NCI-H446 (cell line): ENCODE measurements at places on chromosomes 5 and 9.
A peak's percentile ranks its signal among the peaks of the same experiment; 100 is the strongest.

GRCh38 chr5:34735491-34736426, 79.6 kb downstream of the RAI14 start:
- DNase-seq = no peak

DNA sequence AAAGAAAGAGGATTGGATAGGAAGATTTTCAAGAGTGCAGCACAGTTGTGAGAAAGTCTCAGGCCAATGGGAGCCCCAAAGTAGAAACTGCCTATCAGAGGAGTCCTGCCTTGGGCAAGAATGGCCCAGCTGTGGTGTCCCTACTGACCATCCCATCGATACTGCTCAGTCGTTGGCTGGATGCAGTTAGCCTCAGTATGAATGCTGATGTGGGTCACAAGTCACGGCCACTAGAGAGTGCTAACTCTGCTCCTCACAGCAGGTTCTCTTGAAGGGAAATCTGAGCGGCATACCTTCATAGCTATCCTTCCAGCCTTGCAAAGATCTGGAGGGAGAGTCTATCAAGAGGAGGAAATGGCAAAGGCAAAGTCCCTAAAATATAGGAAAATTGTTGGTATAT, 11.6 kb upstream of the CETN3 start:
- DNase-seq = no peak

GRCh38 chr9:20568400-20568799, 53.9 kb downstream of the MLLT3 start:
- DNase-seq = no peak

DNA sequence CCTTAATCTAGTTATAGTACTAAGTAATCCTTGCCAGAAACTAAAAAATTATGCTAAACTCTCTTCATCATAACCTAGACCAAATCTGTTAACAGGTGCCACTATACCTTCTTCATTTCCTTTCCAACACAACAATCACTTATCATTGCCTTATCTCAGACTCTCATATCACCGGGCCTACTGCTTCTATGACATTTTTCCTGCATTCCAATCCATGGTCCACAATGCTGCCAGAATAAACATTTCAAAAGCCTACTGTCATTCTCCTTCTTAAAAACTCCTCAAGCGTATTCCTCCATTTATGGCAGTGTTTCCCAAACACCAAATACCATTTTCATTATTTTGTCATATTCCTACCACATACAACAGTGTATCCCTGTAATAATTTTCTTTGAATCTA, 6.5 kb downstream of the PPP6C start:
- no peak for DNase-seq

DNA sequence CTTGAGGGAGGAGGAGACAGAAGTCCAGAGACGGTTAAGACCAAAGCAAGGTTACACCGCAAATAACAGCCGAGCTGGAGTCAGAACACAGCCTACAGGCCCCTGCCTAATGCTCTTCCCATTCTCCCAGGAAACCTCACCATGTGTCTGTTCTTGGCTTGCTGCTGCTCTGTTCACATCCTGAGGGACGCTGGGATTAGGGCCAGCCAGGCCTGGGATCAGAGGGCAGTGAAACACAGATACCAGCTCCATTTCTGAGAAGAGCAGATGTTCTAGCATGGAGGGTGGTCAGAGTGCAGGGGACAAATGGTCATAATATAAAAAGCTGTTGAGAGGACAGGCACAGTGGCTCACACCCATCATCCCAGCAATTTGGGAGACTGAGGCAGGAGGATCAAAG, 124.8 kb upstream of the LARP1 start:
- no peak for DNase-seq

DNA sequence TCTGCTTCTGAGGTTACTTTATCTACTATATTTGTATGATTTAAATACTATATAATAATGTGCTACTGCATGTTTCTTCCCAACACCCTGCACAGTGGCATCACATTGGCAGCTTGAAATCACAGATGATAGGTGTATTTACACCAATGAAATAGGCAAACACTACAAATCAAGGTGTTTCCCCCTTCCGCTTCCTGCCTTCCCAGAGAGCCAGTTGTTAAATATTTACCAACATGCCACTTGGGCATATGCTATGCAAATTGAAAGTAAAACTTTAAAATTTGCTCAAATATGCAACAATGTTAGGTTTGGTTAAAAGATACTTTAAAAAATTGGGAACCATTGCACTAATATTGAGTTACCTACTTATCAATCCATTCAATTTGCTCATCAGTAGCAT, 58.2 kb upstream of the SMARCA2 start:
- no peak for DNase-seq

DNA sequence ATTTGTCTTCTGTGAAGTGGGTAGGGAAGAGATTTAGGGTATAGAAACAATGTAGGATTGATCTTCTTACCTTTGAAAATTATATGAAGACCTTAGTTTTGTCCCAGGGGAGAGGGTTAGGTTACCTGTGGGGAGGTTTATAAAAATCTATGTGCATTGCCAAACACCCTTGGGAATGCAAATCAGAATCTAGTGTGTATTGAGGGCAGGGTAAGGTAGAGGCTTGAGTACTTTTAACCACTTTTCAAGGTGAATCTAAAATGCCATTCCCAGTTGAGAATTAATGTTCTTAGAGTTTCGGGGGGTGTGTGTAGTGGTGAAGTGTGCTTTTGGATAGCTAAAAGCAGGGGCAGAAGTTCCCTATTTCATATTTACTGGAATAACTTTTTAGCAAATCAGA, 288.4 kb downstream of the CD180 start:
- DNase-seq = no peak

DNA sequence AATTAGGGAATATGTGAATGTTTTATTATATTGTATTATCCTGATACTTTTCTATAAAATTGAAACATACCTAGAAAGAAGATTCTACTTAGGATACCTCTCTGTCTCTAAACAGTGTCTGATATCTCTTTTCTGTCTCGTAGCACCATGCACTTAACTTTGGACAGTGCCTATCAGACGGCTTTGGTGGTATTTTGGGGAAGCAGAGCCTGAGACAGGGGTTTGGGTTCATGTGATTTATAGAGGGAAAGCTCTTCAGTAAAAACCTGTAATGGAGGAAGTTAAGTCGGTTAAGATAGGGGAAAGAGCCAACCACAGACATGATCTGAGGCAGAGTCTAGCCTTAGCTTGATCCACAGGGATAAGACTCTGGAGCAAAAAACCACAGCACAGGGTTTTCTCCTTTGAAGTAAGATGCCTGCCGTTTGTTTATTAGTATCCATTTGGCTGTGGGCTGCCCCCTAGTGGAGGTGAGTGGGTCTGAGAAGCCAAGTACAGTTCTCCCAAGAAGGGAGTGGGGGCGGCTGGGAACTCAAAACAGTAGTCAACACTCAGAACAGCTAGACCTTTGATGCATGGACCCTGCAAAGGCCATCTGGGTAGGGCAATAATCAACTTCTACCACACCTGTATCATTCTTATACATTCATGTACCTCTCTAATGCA, 141.2 kb upstream of the ASTN2 start:
- peak; percentile 1 for DNase-seq

DNA sequence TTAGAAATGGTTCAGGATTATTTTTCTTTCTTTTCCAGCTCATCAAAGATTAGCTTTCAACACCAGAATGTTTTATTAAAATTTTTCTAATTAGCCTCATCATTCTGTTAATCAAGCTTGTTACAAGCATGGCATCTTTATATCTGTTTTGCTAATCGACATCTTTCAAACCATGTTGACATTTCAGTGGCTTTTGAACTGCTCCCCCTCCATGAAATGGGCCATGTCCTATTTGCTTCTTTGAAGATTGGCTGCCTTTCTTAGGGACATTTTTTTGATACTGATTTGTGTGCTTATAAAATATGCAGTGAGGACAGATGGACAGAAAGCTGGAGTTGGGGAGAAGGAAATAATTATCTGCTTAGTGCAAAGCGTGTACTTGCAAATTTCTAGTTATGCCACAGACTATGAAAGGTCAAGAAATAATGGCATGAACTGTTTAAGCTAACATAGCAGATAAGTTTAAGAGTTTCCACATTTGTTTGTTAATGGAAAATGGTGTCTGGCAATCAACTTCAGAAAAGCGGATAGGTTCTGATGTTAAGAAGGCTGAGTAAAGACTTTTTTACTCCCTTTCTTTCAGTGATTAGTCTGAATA, 27.5 kb downstream of the BTF3 start:
- no peak for DNase-seq

DNA sequence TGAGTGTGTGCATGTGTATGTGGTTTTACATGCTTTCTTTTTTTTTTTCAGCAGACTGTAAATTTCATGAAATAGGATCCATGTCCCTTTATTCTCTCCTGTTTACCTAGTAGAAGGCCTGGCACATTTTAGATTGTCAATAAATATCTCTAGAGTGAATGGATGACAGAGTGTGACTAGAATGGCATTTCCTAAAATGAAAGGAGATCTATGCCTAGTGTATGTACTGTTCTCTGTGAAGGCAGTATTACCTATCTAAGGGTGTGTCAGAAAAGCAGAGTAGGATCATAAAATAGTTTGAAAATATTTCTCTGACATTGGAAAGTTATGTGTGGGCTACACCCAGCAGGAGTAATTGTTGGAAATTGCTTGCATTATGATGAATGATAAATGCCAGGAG, 1876.0 kb upstream of the C9orf72 start:
- no peak for DNase-seq

DNA sequence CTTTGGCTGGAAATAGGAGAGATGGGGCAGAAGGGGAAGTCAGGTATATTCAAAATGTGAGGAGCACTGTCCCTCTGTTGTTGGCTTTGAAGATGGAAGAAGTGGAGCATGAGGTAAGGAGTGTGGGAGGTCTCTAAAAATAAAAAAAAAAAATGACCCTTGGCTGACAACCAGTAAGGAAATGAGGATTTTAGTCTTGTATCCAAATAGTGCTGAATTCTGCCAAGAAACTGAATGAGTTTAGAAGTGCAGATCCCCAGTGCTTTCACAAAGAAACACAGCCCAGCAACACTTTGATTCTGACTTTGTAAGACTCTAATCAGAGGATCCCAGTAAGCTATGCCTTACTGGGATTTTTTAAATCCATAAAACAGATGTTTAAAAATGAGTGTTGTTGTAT, 367.9 kb downstream of the CYLC2 start:
- no peak for DNase-seq

GRCh38 chr9:117151716-117152115, 263.1 kb downstream of the ASTN2 start:
- DNase-seq = no peak

GRCh38 chr9:18390393-18390792, 83.6 kb upstream of the ADAMTSL1 start:
- DNase-seq = no peak

DNA sequence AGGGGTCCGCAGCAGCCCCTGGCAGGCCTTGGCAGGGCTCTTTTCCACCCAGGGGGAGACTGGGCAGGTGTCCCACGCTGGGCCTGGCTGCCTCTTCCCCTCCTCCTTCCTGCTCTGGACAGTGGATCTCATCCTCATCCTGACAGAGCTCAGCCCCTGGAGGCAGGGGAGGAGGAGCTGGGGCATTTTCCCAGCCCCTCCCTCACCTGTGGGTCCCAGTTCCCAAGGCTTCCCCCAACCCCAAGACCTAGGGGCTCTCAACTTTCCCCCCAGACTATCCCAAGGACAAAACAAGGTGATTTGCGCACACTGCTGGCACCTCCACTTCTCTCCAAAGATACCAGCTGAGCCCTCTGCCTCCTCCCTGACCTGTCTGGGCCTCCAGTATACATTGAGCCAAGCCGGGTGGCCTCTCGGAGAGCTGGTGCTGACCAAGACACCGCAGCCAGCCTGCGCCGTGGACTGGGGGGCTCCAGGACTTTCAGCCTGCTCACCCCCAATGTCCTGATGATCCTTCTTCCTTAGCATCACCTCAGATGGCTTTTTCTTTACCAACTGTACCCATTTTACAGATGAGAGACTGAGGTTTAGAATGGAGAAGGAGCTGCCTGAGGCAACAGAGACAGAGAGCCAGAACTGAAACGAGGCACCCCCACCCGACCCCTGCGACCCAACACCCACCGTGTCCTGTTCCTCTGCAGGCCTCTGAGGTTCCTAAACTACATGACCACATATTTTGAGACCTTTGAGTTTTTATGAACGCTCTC, 126.6 kb downstream of the BARX1 start:
- no peak for DNase-seq

DNA sequence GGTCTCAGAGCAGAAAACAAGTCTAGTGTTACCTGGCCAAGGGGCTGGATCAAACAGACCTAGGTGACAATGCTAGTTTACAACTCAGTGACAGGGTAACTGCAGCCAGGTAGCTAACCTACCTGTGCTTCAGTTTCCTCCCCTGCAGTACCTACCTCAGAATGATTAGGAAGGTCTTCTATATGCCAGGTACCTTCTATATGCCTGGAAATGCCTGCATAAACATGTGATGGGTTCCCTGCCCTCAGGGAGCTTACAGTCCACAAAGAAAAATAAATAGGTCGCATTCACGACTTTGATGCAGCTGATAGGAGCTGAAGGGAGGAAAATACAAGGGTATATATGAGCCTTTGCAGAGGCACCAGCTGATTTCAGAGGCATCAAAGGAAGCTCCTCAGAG, 16.1 kb downstream of the LHFPL2 start:
- no peak for DNase-seq

- DNase-seq = peak; percentile 75
Observed at GRCh38 chr5:140302786-140303639, at the start of gene PFDN1. PFDN1 (minus strand) TSS chr5:140303101; CDS start chr5:140303073, 28 bp downstream.

- no peak for DNase-seq
Observed at GRCh38 chr9:123418052-123418430, 62.0 kb downstream of the CRB2 start.

DNA sequence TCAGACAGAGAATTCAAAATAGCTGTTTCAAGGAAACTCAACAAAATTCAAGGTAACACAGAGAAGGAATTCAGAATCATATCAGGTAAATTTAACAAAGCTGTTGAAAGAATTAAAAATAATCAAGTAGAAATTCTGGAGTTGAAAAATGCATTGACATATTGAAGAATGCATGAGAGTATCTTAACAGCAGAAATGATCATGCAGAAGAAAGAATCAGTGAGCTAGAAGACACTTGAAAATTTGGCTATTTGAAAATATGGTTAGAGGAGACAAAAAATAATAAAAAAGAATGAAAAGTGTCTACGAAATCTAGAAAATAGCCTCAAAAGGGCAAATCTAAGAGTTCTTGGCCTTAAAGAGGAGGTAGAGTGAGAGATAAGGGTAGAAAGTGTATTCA, 22.9 kb downstream of the LMBRD2 start:
- no peak for DNase-seq
